ENCODE measurements at places on chromosomes 2 and 18.

DNA sequence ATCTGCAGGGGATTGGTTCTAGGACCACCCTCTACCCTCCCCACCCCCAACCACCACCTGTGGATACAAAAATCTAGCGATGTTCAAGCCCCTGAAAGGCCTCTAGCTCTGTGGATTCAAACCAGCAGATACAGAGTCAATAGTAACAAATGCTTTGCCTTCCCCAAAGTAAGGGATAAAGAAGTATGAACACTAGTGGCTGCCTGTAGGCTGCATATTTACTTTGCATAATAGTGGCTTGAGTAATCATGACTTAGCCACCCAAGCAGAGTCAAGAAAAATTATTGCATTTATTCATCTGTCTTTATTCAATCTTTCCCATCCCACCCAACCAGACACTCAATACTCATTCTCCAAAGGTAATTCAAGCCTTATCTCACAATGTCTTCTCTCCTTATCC is 43.8 kb downstream of the SOCS6 start:
- no peak for DNase-seq

DNA sequence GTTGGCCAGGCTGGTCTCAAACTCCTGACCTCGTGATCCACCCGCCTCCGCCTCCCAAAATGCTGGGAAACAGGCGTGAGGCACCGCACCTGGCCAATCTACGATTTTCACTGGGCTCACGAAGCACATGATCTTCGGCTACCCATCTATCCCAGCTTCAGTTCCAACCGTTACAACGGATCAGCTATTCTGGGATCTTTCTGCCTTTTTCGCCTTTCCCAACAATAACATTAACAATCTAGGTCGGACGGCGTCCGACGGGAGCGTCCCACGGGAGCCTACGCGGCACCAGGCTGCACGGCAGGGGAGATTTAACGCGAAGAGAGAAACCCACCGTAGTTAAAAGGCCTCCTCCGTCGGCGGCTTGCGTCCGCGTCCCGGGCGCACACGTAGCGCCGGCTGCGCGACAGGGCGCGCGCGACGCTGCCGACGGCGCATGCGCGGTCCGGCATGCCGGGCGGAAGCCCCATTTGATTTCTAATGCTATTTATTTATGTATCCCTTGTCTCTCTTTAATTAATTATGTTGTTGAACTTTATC is at the start of gene MSL3B:
Gene MSL3B (minus strand): TSS at position 394 of the 540 bp plus-strand sequence.
- DNase-seq: no peak

DNA sequence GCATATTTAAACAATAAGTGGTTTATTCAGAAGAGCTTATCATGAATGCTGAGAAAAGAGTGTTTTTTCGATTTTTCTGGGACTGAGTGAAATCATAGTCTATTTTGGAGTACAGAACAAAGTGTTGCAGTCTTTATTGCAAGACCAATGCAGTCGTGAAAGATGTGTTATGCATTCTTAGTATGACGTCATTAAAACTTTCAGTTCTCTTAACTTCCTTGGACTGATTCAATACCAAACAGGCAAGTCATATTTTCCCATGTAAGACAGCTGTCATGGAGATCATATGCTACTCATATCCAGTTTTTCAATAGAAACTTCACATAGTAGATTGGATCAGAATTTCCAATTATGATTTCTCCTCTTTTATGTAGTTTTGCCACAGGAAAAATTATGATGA is 92.6 kb downstream of the RIT2 start:
- no peak for DNase-seq

- no peak for DNase-seq
Measured at GRCh38 chr2:120605231-120605935, 130.3 kb upstream of the GLI2 start.

DNA sequence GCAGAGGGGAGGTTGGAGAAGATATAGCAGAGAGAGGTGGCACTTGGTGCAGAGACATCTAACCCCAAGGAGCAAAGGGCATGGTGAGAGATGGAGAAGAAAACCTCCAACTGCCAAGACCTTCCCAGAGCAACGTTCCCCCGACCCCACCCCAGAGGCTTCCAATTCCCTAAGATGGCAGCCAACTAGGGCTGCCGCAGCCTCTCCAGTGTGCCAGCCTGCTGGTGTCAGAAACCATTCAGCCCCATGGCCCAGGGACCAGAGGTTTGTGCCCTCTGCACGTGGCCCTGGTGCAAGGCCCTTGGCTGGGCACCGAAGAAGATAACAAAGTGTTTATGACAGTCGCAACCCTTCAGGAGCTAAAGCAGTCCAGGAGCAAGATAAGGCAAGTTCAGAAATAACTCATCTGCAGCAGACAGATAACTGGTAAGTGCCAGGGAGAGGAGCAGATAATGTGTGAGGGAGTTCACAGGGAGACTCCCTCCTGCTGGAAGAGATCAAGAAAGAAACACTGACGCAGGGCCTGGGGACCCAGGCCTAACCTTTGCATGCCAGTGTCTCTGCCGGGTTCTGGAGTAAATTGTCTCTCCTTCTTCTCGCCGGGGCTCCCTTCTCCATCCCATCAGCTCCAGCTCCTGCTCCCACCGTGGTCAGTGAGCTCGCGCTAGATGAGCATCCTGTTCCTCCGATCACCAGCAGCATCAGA is 66.1 kb upstream of the ID2 start:
- no peak for DNase-seq

DNA sequence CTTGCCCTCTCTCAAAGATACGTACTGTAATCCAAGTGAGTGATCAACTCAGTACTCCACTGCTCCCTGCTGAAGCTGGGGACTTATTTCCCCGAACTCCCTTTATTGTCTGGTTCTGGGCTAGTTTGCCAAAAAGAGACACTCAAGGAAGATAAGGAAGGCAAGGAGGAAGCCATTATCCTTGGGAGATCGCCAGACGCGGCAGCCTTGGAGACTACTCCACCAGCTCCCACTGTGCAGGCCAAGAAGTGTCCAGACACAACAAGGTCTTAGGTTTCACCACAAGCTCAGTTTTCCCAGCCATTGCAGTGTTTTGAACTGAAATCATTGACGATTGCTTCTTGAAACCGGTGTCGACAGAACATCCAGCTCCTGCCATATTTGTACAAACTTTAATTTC is 439.6 kb upstream of the UBE2E3 start:
- DNase-seq: no peak

DNA sequence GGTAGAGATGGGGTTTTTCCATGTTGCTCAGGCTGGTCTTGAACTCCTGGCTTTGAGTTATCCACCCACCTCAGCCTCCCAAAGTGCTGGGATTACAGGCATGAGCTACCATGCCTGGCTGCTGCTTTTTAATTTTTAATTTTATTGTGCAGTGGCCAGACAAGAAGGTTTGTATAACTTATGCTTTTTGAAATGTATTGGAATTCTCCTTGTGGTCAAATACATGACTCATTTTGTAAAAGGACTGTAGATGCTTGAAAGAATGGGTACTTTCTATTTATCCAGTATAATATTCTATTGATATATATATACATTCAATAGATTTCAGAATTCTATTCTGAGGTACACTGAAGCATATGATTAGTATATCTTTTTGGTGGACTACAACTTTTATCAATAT is 82.6 kb upstream of the ST3GAL5 start:
- peak; percentile 10 for DNase-seq

GRCh38 chr2:240229603-240230235 is 89.3 kb upstream of the OTOS start:
- DNase-seq: no peak

DNA sequence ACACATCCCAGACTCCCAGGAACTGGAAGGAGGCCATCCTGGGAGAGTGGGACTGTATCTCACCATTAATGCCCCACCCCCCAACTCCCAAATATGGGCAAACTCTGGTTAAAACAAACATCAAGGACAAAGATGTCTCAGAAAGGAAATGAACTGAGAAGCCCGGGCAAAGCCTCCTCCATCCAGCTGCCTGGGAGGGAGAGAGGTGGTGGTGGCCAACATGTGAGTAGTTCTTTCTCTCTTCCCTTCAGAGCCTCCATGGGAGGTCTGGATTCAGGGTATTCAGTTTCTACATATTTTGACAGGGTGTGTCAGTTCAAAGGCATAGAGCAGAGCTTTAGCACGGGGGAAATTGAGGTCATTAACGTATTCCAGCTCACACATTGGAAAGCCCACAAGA is 57.5 kb downstream of the CXCR4 start:
- no peak for DNase-seq

- DNase-seq: no peak
Measured at GRCh38 chr2:133407341-133407740, 160.9 kb downstream of the NCKAP5 start.

GRCh38 chr2:106054880-106055655 is 139.0 kb downstream of the UXS1 start:
- DNase-seq: no peak

GRCh38 chr2:128412181-128412871 is 93.7 kb upstream of the HS6ST1 start:
- DNase-seq: no peak

DNA sequence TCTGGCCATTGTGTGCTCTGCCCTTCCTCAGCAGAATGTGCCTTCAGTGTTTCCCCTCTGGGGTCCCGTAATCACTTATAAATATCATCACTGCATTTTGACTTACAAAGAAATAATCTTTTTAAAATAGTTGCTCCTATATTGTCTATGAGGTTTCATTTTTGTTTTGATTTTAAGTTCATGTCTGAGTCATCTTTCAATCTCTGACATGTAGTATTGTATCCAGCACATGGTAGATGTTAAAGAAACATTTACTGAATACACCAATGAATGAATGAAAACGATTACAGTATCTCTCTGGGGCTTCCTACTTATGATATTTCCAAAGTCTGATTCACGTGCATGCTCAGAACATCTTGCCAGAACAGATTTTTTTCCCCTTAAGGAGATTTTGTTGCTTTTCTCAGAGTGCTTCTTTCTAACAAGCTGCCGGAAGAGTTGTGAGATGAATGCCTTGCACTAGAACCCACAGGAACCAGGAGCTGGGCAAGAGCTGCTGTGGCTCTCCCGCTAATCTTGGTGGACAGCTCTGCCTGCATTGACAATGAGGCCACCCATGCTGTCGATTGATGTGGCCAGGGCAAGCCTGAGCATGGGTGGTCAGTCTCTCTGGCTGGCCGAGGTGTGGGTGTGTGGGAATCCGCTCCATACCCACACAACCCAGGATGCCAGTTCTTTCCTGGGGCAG is 199.4 kb downstream of the CYRIA start:
- DNase-seq: no peak

- no peak for DNase-seq
Measured at GRCh38 chr2:181178823-181179412, 198.5 kb downstream of the UBE2E3 start.

- no peak for DNase-seq
Measured at GRCh38 chr2:112159454-112159921, 21.3 kb downstream of the FBLN7 start.

DNA sequence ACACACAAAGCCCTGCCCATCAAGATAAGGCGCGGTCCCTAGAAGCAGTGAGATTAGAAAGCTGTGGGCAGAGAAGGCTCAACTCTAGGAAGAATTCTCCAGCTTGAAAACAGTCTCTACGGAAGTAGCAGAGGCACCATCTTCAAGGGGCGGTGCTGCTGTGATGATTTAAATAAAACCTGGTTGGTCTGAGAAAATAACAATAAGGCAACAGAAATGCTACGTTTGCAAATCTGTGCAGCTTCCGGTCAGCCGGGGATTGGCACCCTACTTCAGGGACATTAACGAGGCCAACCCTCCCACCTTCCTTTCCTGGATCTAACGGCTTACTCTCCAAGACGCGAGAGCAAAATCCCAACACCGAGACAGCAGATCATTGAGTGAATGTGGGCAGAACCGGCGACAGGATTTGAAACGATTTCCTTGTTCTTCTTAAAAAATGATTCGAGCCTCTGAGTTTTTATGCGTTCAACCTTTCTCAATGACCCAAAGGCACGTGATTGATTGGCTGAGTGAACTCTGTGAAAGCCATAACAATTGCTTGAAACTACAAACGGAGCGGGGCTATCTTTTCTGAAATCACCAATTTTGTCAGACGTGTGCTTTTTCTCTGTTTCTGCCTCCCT is 93.7 kb upstream of the ZNF516 start:
- DNase-seq: no peak

DNA sequence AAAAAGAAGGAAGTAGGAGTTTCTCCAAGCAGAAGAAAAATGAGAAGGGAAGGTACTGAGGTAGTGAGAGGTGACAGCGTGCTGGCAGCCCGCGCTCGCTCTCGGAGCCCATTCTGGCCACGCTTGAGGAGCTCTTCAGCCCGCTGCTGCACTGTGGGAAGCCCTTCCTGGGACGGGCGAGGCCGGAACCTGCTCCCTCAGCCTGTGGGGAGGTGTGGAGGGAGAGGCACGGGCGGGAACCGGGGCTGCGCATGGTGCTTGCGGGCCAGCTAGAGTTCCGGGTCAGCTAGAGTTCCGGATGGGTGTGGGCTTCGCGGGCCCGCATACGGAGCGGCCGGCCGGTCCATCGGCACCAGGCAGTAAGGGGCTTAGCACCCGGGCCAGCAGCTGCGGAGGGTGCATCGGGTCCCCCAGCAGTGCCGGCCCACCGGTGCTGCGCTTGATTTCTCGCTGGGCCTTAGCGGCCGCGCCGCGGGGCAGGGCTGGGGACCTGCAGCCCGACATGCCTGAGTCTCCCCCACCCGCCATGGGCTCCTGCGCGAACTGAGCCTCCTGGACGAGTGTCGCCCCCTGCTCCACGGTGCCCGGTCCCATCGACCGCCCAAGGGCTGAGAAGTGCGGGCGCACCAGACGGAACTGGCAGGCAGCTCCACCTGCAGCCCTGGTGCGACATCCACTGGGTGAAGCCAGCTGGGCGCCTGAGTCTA is 11.1 kb upstream of the CYS1 start:
- no peak for DNase-seq

DNA sequence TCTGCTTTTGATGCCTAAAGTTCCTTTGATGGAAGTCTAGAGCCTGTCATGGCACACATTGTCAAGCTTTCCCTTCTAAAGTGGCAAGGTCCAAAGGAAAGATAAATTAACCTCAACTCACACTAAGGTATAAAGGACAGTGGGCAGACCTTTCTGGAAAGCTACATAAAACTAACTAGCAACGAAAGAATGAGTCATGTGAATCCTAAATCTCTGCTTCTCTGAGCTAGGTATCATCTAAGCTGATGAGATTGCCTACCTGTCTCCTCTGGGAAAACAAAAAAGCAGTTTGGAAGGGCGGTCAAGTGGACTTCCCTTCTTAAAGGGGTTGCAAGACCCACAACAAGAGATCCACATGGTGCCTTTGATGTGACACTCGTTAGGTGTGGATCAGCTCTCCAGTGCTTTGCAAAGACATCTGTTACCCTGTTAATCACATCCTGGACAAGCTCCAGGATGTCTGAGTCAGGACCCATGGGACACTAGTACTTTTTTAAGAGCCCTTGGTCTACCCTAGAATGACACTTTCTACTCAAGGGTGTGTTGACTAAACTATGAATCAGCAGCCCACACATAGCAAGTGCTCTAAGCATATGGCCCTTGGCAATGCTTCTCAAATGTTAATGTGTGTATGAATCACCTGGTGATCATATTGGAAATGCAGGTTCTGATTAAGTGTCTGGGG is 173.5 kb downstream of the ALK start:
- DNase-seq: peak; percentile 62

DNA sequence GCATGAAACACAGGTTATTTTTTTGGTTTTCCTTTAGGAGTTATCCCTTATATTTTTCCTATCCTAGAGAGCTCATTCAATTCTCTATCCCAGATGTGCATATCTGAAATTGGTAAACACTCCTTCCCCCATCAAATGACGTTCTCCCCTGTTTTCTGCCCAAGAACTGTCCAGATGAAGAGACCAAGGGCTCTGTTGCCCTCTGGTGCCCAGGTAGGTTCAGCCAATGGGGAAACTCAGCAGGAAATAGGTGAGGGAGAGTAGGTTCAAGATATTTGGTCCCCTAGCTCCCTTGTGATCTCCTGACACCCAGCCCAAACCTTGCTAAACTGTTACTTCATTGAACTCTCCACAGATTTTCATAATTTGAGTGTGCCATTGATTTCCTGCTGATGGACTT is 14.1 kb upstream of the INO80C start:
- no peak for DNase-seq

- DNase-seq: no peak
Measured at GRCh38 chr2:205932861-205933260, 153.1 kb downstream of the INO80D start.
